Activated CD4-positive, alpha-beta T cell treated with anti-CD3 and anti-CD28 coated beads, Interleukin-2, amount 50 U/mL, for 16 hours (primary cell): ENCODE measurements at places on chromosomes 2 and 18.

GRCh38 chr2:122077771-122078170 is 322.3 kb downstream of the TSN start:
- DNase-seq: no peak

DNA sequence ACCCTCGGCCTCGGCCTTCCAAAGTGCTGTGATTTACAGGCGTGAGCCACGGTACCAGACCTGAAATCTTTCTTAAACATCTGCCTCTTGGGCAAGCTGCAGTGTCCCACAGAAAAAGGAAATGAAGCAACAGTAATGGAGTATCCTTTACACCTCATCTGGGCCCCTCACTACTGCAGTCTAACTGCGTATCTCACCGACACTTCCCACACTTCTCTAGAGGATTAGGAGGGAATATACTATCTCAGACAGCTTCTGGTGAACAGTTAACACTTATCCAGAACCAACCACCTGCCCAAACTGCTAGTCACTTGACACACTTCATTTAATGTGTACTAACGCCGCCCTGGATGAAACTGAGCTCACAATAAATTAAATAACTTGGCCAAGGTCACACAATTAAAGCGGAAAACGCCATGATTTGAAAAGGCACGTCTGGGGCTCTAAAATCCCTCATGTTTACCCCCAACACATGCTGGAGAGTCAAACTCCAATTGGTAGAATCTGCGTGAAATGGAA is 993 bp downstream of the COX7A2L start:
- DNase-seq: peak; percentile 54

DNA sequence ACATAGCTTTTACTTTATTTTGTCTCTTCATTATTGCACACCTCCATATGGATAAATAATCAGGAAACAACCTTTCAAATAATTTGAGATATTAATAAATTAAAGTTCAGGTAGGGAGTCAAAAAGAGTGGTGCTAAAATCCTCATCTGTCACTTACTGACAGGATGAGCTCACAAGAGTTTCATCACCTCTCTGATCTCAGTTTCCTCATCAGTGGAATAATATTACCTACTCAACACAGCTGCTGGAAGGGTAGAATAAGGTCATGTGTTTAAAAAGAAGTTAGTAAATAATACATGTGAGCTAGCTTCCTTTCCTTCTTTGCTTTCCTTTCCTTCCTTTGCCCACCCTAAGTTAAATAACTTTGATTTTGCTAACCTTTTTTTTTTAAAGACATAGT is 61.9 kb downstream of the RDH14 start:
- DNase-seq: no peak

DNA sequence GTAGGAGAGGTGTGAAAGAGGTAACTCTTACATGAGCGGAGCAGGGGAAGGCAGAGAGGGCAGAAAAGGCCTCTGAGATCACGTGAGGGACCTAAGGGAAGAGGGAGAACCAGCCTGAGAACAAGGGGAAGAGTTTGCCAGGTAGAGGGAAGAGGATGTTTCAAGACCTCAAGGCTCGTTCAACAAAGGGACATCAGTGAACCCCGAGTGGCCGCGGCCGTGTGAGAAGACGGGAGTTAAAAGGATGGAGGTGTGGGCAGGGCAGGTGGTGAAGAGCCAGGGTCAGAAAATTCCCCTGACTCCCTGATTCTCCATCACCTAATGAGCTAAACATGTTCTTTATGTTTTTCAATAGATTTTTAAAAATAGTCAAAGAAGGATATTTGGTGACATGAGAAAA is 44.4 kb downstream of the NETO1 start:
- DNase-seq: no peak

DNA sequence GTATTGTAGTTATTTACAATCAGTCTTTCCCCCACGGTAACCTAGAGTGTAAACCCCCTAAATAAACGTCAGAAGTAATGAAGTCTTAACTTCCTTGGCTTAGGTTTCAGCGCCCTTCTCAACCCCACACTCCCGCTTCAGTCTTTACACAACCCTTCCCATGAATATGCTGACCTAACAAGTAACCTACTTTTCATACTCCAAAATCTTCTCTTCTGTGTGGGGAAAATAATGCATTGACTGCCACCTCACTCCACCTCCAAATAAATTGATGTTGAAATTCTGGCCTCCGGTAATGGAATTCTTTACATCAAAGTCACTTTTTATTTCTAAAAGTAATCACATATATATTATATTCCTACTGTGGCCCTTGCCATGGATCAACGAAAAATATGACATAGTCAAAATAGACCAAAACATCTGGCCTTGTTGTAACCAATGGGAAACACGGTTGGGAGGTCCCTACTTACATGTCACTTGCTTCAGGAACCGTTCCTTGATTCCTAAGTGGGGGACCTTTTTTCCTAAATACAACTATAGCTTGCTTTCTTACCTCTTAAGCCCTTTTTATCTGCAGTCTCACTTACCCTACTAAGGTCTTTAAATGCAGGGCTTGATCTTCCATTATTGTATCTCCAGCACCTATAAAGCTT is 961 bp downstream of the GEN1 start:
- no peak for DNase-seq

- DNase-seq: no peak
Measured at GRCh38 chr18:48680339-48681250, 141.8 kb downstream of the CTIF start.

- no peak for DNase-seq
Measured at GRCh38 chr2:201883606-201884369, 77.5 kb downstream of the CDK15 start.

- DNase-seq: no peak
Measured at GRCh38 chr2:10629819-10630532, 59.8 kb downstream of the NOL10 start.

DNA sequence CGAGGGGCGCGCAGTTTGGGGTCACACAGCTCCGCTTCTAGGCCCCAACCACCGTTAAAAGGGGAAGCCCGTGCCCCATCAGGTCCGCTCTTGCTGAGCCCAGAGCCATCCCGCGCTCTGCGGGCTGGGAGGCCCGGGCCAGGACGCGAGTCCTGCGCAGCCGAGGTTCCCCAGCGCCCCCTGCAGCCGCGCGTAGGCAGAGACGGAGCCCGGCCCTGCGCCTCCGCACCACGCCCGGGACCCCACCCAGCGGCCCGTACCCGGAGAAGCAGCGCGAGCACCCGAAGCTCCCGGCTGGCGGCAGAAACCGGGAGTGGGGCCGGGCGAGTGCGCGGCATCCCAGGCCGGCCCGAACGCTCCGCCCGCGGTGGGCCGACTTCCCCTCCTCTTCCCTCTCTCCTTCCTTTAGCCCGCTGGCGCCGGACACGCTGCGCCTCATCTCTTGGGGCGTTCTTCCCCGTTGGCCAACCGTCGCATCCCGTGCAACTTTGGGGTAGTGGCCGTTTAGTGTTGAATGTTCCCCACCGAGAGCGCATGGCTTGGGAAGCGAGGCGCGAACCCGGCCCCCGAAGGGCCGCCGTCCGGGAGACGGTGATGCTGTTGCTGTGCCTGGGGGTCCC is at the start of gene ITGA4:
TSS of gene ITGA4 (plus strand) at position 266 of the 620 bp plus-strand sequence. CDS start at position 535, 269 bp downstream.
- peak; percentile 85 for DNase-seq

GRCh38 chr2:218981881-218982585 is 3.0 kb downstream of the FEV start:
- peak; percentile 29 for DNase-seq

DNA sequence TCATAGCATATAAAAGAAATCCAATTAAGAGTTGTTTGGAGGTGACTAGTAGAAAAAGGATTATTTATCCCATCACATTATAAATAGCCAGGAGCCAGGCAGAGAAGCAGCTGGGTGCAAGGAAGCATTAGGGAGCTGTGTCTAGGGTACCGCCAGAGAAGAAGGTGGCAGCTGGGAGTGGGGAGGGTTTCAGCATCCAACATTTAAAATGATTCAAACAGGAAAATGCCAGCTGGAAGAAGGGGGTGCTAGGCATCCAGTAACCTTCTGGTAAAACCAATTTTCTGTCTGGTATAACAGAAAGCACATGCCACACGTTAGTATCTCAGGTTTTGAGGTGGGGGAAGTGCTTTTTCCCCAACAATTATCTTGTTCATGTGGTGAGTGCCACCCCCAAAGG is 452.4 kb downstream of the ZEB2 start:
- no peak for DNase-seq

- no peak for DNase-seq
Measured at GRCh38 chr18:75654851-75655751, 227.6 kb upstream of the SMIM21 start.

DNA sequence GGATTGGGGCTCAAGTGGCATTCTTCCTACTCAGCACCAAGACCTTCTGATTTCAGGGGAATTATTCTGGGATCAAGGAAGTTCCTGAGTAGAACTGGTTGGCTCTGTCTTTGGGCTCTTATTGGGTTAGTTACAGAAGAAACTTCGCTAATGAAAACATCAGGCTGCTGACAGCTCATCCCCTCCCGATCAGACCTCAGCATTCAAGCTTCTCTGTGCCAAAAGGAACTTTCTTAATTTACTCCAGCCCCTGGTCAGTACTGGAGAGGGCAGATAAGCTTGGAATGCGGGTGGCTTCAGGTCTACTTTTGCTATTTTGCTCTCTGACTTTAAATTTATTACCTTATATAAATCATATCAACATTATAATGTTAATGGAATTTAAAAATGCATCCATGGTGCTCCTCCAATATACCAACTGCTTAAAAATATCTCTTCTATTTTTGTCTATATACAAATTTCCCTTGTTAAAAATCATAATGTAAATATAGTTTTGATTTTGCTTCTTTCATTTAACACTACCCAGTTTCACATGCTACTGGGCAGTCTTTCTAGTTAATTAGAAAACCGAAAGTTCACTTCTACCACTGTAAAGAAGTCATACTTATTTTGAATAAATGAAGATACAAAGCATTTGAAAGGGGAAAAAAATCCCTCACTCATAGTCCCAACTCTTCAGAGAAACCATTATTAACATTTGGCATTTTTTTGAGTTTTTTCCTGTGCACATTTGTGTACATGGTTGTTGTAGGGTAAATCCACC is 34.4 kb downstream of the PCARE start:
- DNase-seq: no peak

DNA sequence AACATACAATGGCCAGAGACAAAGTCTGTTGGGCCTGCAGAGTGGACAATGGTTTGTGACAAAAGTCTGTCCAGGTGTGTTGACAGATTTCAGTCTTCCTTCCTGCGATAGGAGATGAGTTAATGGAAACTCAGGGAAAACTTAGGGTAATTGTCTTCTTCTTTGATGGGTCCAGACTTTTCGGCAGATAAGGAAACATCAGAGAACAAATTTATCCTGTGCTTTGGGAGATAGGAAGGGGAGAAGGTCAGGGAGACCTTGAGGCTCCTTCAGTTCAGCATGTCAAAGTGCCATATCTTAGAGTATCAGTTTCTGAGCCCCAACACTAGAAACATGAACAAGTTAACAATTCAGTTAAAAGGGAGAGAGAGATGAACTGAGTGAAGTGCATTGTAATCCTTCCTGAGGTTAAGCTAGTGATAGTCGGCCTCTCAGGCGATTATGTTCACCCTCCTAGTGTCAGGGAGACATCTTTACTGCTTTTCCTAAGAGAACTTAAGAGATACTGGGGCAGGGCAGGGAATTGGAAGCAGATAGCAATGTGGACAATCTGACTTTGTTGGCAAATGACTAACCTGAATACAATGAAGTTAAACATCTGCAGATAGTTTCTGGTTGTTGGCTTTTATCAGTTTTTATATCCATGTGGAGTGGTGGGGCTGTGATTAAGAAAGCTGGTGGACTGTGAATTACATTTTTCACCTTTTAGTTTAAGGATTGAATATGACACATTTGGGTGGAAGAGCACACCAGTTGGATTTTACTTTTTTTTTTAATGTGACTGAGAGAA is 248.8 kb upstream of the FN1 start:
- no peak for DNase-seq

DNA sequence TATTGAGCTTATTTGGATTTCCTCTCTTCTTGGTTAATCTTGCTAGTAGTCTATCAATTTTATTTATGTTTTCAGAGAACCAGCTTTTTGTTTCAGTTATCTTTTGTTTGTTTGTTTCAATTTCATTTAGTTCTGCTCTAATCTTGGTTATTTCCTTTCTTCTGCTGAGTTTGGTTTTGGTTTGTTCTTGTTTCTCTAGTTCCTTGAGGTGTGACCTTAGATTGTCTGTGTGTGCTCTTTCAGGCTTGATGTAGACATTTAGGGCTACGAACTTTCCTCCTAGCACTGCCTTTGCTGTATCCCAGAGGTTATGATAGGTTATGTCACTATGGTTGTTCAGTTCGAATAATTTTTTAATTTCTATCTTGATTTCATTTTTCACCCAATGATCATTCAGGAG is 141.6 kb downstream of the ZNF236 start:
- DNase-seq: no peak

- DNase-seq: no peak
Measured at GRCh38 chr2:126627643-126628042, 28.3 kb upstream of the GYPC start.
